CD4-positive, alpha-beta memory T cell (primary cell): ENCODE measurements at places on chromosomes 5 and 9.

DNA sequence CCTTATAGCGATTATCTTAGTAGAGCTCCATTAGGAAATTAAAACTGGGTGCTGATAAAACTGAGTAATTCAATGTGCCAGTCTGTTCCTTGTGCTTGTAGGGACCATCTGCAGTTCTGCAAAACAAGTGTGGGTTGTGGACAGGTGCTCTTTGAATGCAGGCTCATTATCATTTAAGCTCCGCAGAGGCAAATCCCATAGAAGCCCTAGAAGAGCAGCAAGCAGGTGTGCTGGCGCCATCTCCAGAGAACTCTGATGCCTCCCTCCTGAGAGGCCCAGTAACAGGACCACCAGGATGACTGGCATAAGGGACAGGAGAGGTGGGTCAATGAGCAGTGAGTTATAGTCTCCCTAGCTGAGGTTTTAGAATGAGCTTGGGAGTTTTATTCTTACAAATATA lies 1342.4 kb upstream of the DMAC1 start:
- DNase-seq: no peak

DNA sequence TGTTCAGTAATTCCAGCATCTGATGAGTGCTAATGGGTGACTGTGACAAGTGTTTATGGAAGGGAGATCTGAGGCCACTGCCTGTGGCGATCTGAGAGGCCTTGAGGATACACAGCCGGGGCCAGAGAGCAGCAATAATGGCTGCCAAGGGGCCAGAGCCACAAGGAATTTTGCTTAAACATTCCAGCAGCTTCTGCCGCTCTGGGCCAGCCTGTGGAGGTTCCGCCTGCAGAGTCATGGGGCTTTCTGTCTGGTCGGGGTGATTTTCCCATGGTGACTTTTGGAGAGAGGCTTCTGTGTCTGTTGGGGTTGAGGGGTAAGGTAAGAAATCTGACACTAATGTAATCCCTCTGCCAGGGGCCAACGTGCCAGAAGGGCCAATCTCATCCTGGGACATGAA lies 353.5 kb downstream of the ADAMTS6 start:
- no peak for DNase-seq

DNA sequence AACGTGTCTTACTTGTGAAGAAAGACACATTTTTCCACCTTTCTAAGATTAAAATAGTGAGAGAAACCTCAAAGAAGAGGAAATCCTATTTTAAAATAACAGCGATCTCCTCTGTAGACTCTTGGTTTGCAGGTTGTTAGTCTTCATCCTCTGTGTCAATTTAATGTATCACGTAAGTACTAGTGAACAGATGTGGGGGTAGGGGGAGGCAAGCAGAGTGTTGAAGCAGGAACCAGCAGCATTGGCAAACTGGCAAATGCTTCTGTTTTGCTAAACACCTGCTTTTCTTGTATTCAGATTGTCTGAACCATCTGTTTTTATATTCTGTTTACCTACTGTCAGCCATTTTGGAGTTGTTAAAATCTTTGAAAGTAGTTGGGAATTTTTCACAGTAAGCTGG lies 159.3 kb upstream of the TLX3 start:
- DNase-seq: no peak

DNA sequence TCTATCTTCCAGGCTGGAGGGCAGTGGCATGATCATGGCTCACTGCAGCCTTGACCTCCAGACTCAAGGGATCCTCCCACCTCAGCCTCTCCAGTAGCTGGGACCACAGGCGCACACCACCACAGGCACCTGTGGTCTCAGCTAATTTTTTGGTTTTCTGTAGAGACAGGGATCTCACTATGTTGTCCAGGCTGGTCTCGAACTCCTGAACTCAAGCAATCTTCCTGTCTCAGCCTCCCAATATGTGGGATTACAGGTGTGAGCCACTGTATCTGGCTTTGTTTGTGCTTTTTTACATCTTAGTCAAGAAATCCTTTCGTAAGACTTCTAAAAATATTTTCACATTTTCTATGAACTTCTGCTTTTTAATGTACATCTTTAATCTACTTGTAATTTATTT lies 116.9 kb downstream of the DENND1A start:
- DNase-seq: no peak

- no peak for DNase-seq
These were observed 126.5 kb downstream of the MYO10 start for GRCh38 chr5:16809395-16810207.

GRCh38 chr9:15295761-15296405 lies 11.1 kb downstream of the TTC39B start:
- peak; percentile 67 for DNase-seq

DNA sequence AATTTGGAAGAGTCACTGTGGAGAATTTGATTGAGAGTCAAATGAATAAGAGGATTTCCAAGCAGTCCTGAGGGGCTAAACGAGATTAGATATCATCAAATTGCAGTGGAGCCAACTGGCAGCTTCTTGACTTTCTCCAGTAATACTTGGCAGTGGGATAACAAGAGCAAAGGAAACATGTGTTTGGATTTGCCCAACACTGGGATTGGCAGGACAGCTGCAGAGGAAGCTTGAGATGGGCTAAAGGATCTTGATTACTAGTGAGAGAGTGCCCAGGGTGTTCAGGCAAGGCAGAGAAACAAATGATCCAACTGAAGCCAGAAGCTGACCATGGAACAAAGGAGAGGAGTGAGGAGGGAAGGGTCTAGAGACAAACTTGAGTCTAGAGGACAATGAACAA lies 356.0 kb upstream of the ISL1 start:
- no peak for DNase-seq

GRCh38 chr5:129410488-129410887 lies 49.6 kb upstream of the ADAMTS19 start:
- no peak for DNase-seq

DNA sequence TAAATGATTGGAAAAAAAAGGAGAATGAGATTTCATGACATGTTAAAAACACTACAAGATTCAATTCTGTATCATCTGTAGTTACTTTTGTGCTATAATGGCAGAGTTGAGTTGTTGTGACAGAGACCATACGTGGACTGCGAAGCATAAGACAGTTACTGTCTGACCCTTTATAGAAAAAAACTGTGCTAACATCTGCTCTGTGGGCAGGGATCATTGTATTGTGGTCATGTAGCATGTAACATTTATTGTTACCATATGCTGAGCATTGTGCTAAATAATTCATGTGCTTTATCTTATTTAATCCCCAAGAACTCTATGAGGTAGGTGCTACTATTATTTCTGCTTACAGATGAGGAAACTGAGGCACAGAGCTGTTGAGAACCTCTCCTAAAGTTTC lies 147.3 kb upstream of the HMHB1 start:
- no peak for DNase-seq

DNA sequence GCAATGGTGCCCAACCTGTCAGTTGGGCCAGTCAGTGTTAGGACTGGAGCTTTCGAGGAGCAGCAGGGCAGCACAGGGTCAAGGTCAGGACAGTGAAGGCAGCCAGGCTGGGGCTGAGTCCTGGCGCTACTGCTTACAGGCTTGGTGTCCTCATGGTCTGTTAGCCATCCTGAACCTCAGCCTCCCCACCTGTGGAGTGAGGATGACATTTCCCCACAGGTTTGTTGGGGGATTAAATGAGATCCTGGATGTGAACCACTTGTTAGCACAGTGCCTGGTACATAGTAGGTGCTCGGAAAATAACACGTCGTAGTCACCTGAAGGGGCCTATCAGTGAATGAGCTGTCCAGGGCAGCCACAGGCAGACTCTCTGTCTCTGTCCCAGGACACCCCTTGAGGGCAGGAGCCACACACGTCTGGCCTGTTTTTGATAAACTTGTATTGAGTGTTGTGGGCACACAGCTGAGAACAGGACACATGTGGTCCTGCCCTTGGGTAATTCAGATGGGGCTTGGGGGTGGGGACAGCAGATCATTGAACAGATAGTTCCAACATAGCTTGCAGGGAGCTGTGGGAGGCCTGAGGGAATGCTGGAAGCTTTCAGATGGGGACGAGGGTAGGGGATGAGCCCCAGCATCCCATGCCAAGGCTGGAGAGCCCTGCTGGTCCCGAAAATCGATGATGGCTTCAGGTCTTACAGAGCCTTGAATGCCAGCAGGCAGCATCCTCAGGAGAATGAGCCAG lies 69.3 kb downstream of the AMBP start:
- no peak for DNase-seq

DNA sequence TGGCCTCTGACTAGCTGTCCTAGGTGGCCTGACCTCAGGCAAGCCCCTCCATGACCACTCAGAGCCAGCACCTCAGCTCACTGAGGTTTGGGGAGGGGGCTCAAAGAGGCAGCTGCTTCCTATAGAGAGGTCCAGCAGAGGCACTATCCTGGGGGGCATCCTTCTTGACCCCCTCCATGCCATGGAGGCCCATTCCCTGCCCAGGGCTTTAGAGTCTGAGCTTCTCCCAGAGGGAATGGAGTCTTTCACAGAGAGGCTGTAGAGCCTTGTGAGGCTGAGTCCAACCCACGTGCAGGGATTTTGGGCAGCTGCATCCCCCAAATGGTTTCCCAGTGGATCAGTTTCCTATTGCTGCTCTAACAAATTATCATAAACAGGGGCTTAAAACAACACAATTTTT lies 16.9 kb downstream of the IRF1 start:
- DNase-seq: no peak

DNA sequence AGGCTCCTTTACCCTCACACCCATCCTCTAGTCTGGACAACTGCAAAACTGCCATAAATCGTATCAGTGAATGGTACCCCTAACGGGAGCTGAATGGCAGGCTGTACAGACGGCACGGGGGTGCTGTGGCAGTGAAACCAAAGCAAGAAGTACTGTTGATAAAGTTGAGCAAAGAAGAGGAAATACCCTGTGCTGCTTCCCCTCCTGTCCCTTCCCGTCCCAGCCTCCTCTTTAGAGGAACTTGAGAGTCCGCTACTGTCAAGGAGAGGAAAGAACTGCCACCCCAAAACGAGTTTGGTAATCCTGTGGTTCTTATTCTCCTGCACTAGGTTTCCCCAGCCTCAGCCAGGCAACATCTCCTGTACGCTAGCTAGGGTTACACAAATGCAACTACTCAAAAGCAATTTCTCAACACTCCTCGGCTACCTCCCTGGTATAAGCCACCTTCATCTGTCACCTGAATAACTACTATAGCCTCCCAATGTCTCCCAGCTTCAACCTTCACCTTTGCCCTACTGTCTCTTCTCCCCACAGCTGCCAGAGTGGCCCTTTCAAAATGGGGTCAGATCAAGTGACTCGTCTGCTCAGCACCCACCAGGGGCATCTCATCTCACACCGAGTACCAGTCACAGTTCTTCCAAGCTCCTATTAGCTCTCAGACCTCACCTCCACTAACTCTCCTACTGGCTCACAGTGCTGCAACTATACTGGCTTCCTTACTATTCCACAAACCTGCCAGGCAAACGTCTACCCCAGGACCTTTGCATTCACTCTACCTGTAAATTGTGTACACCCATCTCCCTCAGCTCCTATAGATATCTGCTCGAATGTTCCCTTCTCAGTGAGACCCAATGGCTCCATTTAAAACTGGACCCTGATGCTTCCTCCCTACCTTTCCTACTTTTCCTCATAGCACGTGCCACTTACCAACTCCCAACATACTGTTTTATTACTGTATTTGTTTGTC lies 4.1 kb downstream of the GLRX start:
- peak; percentile 53 for DNase-seq

GRCh38 chr9:131674425-131675421 lies 65.2 kb downstream of the RAPGEF1 start:
- peak; percentile 40 for DNase-seq

DNA sequence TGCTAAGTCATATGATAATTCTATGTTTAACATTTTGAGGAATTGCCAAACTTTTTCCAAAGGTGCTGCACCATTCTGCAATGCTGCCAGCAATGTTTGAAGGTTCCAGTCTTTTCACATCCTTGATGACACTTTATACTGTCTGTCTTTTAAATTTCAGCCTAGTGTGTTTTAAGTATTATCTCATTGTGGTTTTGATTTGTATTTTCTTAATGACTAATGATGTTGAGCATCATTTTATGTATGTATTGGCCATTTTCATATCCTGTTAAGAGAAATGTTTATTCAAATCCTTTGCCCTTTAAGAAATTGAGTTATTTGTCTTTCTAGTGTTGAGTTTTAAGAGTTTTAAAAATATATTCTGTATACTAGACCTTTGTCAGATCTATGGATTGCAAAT lies 5.0 kb upstream of the TEX48 start:
- no peak for DNase-seq

- no peak for DNase-seq
These were observed 19.7 kb downstream of the NDUFS6 start for GRCh38 chr5:1820926-1821325.

DNA sequence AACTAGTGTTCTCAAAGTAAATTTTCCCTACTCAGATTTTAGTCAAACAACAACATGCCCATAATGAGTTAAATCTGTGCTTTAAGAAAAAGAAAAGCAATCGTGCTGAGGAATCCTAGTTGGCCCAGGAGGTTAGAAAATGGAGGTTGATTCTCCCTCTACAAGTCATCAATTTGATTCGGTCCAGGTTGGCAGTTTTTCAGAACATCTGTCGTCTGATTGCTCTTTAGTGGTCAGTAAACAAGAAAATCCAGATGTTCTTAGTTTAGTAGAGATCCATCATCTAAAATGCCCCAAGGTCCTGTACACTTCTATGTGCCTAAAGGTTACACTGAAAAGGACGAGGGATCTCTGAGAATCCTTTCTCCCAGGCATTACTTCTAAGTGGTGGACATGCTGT lies 659.2 kb downstream of the MTRR start:
- no peak for DNase-seq

- DNase-seq: no peak
These were observed 109.8 kb upstream of the ATP10B start for GRCh38 chr5:160961761-160962160.

GRCh38 chr9:125525921-125526631 lies 180.9 kb downstream of the MAPKAP1 start:
- DNase-seq: no peak

- DNase-seq: no peak
These were observed 54.7 kb upstream of the TTC39B start for GRCh38 chr9:15361737-15362136.

- no peak for DNase-seq
These were observed 12.1 kb upstream of the ABLIM3 start for GRCh38 chr5:149129181-149129580.

DNA sequence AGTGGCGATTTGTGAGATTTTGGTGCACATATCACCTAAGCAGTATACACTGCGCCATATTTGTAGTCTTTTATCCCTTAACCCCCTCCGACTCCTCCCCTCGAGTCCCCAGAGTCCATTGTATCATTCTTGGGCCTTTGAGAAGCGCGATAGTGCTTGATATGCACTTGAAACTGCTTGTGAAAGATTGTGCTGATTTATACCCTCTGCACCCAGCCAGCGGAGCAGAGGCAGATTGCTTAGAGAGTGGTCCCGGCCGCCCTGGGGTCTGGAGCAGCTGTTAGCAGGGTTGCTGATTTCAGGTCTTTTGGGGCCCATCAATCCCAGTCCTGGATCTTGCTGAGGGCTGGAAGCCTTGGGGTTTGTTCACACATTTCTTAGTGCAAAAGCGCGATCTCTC lies 13.0 kb upstream of the FAM240B start:
- DNase-seq: no peak

GRCh38 chr5:108765647-108766046 lies 17.9 kb downstream of the FER start:
- no peak for DNase-seq
